ENCODE measurements at places on chromosomes 16 and 17.

DNA sequence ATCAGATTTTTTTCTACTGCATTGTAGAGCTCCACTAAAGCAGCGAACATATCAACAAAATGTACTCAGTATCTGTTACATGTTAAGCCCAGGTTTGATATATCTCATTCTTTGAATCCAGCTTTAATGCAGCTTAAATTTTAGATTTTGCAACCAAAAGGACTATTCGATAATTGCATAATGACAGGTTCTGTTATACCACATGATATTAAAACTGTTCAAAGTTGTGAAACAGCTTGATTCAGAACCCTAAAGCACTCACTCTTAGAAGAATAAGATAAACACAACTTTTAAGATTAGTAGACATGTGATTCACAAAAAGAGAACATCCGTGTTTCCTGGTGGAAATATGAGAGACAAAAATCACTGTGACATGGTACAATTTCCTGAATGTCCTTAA is 427.9 kb downstream of the CDH11 start:
- no peak for DNase-seq

GRCh38 chr17:69367298-69367697 is 40.4 kb upstream of the ABCA5 start:
- no peak for DNase-seq

- no peak for DNase-seq
Observed at GRCh38 chr17:40556884-40557414, 8.3 kb downstream of the CCR7 start.

GRCh38 chr17:76405967-76406647 is 21.7 kb downstream of the SPHK1 start:
- DNase-seq, result no peak

DNA sequence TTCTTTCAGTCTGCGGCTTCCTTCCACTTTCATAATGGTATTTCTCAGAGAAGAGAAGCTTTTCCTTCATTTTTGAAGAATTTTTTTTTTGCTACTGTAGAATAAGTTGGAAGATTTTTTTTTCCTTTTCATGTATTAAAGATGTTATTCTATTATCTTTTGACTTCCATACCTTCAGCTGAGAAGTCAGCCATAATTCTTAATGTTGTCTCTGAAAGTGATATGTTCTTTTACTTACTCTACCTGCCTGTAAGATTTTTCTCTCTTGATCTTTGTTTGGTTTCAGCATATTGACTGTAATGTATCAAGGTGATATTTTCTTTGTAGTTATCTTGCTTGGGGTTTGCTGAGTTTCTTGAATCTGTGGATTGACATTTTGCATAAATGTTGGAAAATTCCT is 143.5 kb upstream of the TOX3 start:
- no peak for DNase-seq

- DNase-seq, result no peak
Observed at GRCh38 chr16:26505496-26505895, 561.2 kb upstream of the C16orf82 start.

DNA sequence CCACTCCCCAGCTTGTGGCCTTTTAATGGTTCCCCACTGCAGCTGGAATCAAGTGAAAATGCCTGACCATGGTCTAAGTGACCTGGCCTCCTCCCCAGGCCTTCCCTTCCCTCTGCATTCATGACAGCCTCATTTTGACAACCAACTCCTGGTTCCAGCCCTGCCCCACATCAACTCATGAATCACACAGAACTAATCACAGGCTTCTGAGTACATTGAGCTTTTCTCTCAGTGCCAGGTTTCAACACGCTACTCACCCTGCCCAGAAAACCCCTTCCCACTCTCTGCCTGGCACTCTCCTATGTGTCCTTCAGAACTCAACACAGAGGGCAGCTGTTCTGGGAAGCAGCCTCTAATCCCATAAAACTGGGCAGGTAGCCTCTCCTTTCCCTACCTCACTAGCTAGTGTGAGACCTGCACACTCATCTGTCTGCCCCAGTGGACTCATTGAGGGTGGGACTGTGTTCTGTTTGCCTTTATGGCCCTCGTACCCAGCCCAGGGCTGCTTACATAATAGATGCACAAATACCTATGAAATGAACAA is 313.6 kb downstream of the GRIN2A start:
- DNase-seq, result no peak

GRCh38 chr17:77011173-77012011 is 129.4 kb upstream of the SEC14L1 start:
- DNase-seq, result no peak

DNA sequence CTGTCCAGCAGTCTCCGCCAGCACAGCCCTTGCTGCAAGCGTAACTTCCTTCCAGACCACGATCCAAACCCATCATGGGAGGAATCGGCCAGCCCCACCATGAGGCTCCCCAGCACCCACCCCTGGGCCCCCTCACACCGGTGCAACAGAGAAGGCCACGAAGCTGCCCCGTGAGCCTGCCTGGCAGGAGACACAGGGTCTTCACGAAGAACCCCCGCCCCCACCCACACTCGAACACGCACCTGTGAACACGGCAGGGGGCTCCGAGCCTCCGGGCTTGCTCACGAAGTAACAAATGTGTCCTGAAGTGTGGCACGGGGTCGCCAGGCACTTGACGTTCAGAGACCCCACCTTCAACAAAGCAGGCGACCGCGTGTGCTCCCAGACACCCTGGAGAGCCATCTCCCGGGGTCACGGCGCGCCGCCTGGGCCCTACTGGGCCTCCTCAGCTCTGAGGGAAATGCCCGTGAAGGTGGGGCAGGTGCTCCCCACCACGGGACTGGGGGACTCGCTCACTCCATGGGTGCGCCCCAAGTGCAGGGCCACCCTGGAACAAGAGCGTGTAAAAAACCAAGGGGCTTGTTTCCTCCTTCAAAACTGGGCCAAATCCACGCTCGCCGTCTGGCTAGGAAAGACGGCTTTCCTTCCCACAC is 7.6 kb downstream of the HAGH start:
- DNase-seq, result no peak

DNA sequence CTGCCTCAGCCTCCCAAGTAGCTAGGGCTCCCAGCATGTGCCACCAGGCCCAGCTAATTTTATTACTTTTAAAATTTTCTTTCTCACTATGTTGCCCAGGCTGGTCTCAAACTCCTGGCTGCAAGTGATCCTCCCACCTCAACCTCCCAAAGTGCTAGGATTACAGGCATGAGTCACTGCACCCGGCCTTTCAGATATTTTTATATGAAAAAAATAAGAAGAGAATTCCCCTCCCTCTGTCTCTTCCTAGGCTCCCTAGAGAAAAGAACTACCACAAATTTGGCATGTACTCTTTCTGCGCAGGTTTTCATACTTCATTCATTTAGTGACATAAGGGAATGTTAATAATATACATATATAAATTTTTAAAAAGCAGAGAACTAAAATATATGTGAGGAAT is 21.7 kb upstream of the SMURF2 start:
- DNase-seq, result no peak

GRCh38 chr16:74759564-74759963 is 15.1 kb downstream of the FA2H start:
- DNase-seq, result no peak

GRCh38 chr16:49578435-49579024 is 204.9 kb downstream of the C16orf78 start:
- DNase-seq, result no peak

- no peak for DNase-seq
Observed at GRCh38 chr16:78727536-78727935, 628.1 kb downstream of the WWOX start.

GRCh38 chr16:28098959-28099945 is 35.7 kb upstream of the GSG1L start:
- no peak for DNase-seq

DNA sequence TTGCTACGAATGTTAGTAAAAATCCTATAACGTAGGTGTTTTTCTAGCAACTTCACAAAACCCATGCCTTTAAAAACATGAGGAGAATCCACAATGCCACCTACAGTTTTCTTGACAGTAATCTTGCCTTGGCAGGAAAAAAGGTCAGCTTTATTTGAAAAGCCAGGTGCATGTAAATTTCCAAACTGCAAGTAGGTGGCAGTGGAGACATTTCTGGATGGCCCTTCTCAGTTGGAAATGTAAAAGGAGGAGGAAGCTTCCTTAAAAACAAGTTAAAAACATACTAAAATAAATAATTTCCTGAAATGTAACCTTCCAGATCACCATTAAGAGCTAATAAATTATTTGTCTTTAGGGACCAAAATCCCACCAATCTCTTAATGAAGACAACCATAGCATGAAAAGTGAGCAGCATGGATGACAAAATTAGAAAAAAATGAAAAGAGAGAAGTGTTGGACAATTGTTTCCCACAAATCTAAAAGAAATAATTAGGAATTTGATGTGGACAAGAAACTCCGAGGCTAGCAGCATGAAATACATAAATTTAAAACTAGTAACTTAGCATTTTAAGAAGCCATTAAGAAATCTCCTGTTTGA is 152.2 kb downstream of the SNX11 start:
- DNase-seq, result no peak

GRCh38 chr17:82678265-82678891 is 20.1 kb downstream of the RAB40B start:
- DNase-seq, result no peak

- DNase-seq, result no peak
Observed at GRCh38 chr17:56260376-56261002, 107.2 kb downstream of the ANKFN1 start.

- DNase-seq, result peak; percentile 96
Observed at GRCh38 chr17:66549731-66550207, 247.4 kb downstream of the PRKCA start.

DNA sequence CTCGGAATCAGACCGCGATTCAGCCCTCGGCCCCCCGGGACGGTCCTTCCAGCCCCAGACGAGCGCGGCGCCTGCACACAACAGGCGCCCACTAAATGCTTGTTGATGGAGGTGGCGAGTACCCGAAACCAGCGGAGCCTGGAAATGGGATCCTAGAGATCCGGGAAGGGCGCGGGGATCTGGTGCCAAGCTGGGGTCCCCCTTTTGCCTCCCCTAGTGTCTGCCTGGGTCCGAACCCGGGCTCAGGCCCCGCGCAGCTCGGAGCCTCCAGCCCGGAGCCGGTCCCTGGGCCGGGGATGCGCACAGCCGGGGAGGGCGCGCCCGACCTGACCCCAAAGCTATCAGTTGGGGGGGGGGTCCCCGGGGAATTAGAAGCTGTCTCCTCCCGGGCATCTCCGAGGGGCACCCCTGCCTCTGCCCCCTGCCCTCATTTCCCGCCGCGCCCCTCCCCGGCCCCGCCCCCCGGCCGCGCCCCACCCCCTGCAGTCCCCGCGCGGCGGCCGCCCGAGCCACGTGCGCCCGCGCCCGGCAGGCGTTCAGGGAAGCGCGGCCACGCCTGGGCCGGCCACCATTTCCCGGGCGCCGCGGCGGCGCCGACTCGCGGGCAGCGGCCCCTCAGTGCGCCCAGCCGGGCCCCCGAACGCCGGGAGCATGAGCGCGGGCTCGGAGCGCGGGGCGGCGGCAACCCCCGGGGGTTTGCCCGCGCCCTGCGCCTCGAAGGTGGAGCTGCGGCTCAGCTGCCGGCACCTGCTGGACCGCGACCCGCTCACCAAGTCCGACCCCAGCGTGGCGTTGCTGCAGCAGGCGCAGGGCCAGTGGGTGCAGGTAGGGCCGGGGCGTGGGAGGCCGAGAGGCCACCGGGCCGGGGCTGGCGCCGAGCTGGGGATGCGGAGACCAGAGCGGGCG is at the start of gene CPNE7:
TSS of gene CPNE7 (plus strand) at position 512 of the 906 bp plus-strand sequence. CDS start at position 652, 140 bp downstream.
- no peak for DNase-seq

DNA sequence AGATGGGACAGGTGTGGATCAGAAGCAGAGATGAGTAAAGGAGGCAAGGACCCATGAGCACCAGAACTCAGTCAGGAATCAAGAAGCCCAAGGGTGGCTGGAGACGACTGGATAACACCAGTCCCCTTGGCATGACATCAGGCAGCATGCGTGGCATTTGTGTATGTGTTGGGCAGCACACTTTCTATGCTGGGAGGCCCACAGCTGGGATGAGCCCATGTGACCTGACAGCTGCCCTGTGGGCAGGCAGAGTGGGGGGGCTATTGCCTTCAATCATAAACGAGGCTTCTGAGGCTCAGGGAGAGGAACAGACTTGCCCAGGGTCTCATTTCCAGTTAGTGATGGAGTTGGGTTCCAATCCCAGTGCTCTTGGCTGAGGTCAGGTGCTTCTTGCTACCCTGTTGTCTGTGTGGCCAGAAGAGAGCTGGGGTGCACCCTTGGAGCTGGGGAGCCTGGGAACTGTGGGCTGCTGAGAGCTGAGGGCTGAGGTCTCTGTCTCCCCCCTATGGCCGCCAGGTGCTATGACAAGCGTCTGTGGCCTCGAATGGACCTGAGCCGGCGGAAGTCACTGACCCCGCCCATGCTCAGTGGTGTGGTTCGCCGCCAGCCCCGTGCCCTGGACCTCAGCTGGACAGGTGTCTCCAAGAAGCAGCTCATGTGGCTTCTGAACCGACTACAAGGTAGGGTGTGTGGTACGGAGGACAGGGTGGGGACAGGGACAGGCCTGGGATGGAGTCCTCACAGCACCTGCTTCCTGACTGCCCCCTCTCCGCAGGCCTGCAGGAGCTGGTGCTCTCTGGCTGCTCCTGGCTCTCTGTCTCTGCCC is 7.1 kb upstream of the ORAI3 start:
- no peak for DNase-seq

DNA sequence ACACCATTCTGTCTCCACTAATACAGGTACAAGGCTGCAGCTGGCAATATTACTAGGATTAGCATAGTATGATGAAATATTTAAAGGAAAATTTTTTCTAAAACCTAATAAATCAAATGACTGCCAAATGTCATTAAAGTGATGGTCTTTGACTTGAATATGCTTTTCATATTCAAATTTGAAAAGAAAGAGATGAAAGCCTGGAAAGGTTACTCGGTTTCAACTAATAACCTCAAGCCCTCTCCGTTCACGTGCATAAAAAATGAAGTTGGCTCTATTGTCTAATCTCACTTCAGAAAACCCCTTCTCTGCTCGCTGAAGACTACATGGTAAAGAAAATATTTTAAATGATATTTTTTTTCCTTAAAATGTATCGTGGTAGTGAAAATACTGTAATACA is 83.2 kb downstream of the RPGRIP1L start:
- DNase-seq, result no peak

DNA sequence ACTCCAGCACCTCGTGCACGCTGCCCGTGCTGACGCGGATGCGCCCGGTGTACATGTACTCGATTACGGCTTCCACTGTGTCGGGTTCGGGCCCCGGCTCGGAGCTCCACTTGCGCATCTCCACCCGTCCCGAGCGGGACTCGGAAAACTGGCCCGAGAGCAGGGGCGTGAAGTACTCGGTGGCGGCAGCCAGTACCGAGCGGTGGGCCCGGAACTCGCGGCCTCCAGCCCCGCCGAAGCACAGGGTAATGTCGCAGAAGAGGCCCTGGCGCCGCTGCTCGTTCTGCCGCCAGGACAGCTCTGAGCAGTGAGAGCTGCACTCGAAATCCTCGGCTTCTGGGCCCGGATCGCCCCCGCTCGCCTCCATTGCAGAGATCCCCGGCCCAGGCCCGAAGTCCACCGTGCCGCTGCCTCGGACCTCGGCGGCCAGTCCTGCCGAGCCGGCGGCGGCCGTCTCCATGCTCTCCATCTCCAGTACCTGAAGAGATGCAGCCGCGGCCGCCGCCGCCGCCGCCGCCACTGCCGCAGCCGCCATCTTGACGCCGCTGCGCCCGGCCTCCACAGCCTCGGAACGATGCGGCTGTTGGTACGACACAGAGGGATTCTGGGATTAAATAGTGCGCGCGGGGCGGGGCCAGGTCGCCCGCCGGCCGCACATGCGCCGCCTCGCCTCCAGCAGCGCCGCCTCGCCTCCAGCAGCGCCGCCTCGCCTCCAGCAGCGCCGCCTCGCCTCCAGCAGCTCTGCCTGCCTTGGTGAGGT is at the start of gene KLHL11:
TSS of gene KLHL11 (minus strand) at position 588 of the 760 bp plus-strand sequence. CDS start at position 535, 53 bp downstream.
- DNase-seq, result peak; percentile 78
